SJCRH30 (cell line): ENCODE measurements at places on chromosomes 6 and 20. TPM values are rescaled to one million over a fixed set of nuclear protein-coding genes. Genes with fewer than 3 reads are reported as not detected.

GRCh38 chr6:132388291-132388690 lies 13.0 kb downstream of the MOXD1 start:
- H3K4me1 ChIP-seq = peaks cover 3% of the 10 kb centered on the region; the same call in 1 of the 2 replicates
- no peaks in the 10 kb centered on the region for H3K27me3 ChIP-seq
- H3K4me3 ChIP-seq = no peak overlapping the region

- no peak overlapping the region for H3K4me3 ChIP-seq
- no peaks in the 10 kb centered on the region for H3K27me3 ChIP-seq
- no peak overlapping the region for H3K27ac ChIP-seq
- DNase-seq = no peak
- H3K4me1 ChIP-seq = no peaks in the 10 kb centered on the region
These were observed 61.4 kb downstream of the SYTL3 start for GRCh38 chr6:158711264-158711663.

DNA sequence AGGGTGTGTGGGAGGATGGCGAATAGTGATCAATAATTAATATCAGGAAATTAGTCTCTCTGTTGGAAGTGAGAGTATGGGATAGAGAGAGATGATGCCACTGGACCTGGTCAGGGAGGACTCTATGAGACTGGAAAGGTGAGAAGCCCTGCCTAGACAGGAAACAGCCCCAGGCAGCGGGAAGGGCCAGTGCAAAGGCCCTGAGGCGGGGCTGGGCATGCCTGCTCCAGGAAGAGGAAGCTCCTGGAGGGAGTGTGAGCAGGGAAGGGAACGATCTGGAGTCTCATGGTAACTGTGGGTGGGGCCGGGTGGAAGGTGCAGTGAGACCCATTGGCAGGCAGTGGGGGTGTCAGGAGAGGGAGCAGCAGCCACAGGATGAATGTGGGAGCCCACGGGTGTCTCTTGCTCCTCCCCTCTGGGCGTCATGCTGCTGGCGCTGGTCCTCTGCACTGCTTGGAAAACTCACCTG lies 1.8 kb upstream of the CST3 start:
- H3K4me3 ChIP-seq = no peak overlapping the region
- no peaks in the 10 kb centered on the region for H3K36me3 ChIP-seq
- H3K4me1 ChIP-seq = no peaks in the 10 kb centered on the region; the same call in 1 of the 2 replicates
- no peak overlapping the region for H3K27ac ChIP-seq

- H3K27ac ChIP-seq = no peak overlapping the region
- peaks cover 17% of the 10 kb centered on the region for H3K4me1 ChIP-seq
- no peak for DNase-seq
- no peaks in the 10 kb centered on the region for H3K27me3 ChIP-seq
These were observed 70.5 kb upstream of the MYLIP start for GRCh38 chr6:16058201-16058928.

DNA sequence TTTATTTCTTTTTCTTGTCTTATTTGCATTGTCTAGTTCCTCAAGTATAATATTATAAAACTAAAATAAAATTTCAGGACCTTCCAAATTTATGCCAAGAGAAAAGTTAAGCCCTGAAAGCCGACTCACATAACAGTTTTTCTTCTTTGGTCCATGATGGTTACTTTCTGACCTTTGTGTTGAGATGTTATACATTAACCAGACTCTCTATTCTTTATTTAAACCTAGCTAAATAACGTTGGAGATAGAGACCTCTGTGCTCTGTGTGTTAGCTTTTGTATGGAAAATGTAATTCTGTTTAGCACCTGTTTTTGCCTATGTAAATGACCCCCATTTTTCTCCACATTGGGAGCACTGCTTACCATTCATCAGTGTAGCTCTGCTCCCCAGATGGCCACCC lies 352.4 kb downstream of the CD109 start:
- H3K4me3 ChIP-seq = no peak overlapping the region
- no peak for DNase-seq
- H3K27ac ChIP-seq = no peak overlapping the region
- no peaks in the 10 kb centered on the region for H3K36me3 ChIP-seq
- no peaks in the 10 kb centered on the region for H3K27me3 ChIP-seq

DNA sequence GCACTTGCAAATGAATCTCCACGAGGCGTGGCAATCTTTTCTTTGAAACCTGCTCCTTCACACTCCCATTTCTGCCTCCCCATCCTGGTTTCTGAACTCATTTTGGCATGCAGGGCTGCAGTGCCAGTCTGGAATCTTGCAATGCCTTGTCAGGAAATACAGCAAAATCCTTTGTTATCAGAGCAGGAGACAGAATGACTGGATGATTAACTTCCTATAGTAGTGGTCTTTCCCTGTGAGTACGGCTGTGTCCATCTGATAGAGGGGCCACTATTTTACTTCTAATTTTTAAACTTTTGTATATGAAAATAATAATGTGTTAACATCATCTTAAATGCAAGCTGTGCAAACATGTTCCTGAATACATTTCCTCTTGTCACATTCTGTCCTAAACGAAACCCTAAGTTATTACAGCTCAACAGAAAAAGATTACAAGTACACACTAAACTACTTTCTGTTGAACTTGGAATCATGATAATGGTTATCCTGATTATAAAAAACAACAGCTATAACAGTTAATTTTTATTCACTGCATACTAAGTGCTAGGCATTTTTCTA lies 140.2 kb downstream of the KIF13A start:
- no peaks in the 10 kb centered on the region for H3K36me3 ChIP-seq
- no peak for DNase-seq
- H3K4me3 ChIP-seq = no peak overlapping the region
- no peak overlapping the region for H3K27ac ChIP-seq
- no peaks in the 10 kb centered on the region for H3K27me3 ChIP-seq

- no peaks in the 10 kb centered on the region for H3K27me3 ChIP-seq
- no peaks in the 10 kb centered on the region for H3K36me3 ChIP-seq
- no peak overlapping the region for H3K27ac ChIP-seq
- no peaks in the 10 kb centered on the region for H3K4me1 ChIP-seq
- H3K4me3 ChIP-seq = no peak overlapping the region
These were observed 40.5 kb downstream of the PIM1 start for GRCh38 chr6:37210313-37210968.

- no peaks in the 10 kb centered on the region for H3K4me1 ChIP-seq
- no peaks in the 10 kb centered on the region for H3K27me3 ChIP-seq
- no peak overlapping the region for H3K27ac ChIP-seq
- no peak for DNase-seq
- H3K4me3 ChIP-seq = no peak overlapping the region
These were observed 151.1 kb downstream of the TRIM27 start for GRCh38 chr6:28772480-28773381.

DNA sequence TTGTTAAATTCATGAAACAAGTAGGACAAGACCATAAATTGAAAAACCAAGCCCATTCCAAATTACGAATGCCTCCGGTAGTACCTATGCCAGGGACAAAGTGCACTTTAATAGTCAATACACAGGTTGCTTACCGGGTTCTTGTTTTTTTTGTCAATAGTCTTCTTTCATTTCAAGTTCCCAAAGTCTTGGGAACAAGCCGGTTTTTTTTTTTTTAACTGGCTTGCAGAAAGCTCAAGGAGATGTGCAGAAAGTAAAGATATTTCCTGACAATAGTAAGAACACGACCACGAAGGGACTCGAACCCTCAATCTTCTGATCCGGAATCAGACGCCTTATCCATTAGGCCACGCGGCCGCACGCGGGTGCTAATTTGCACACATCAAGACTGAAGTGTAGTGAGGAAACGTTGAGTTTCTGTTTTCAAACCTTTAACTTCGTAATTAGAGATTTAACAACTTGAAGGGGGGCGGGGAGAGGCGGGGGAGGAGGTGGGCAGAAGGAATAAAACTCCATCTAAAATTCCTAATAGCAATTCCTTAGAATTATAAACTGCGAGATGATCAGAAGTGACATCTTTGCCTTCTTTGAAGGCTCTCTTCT lies 181.0 kb downstream of the TRIM27 start:
- H3K36me3 ChIP-seq = no peaks in the 10 kb centered on the region
- H3K4me1 ChIP-seq = no peaks in the 10 kb centered on the region

DNA sequence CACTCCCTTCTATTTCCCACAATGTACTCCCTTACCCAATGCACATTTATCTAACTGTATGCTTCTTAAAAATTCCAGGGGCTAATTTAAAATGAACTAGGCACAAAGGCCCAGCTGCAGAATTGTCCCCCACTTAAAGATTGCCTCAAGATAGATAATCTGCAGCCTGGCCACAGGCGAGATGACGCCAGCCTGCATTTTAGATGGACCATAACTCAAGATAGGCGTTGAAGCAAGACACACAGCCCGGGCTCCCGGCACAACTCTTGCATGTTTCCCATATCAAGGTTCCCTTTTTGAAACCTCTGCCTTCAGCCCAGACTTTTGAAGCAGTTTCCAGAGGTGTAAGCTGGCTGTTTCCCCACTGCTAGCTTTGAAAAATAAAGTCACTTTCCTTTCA lies 3.2 kb upstream of the REPS1 start:
- H3K4me1 ChIP-seq = no peaks in the 10 kb centered on the region
- no peaks in the 10 kb centered on the region for H3K27me3 ChIP-seq
- no peak overlapping the region for H3K27ac ChIP-seq
- H3K36me3 ChIP-seq = no peaks in the 10 kb centered on the region

DNA sequence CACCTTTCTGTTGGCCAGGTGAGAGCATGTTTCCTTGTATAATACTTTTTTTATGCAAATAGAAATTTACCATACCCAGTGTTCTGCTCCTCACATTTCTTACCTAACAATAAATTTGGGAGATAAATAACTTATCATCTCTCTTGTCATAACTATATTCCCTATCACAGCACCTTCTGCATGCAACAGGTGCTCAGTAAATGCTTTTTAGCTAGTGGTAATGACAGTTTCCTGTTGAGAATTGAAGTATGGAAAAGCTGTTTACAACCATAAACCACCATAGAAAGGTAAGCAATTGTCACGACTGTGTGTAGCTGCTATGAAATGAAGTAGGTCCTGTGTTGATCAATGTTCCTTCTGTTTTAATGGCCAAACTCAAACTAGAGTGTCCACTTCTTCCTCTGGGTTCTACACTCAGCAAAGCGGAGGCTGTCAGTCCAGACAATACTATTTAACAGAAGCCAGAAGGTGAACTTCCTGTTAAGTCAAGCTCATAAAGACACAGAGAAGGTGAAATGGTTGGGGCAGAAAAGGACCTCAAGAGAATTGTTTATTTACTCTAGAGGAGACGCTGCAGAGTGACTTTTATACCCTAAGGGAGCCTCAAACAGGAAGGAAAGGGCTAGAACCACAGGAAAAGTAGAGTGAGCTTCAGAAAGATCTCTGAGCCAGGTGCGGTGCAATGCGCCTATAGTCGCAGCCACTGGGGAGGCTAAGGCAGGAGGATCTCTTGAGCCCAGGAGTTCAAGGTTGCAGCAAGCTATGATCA lies 84.0 kb upstream of the SLC22A16 start:
- H3K4me1 ChIP-seq = no peaks in the 10 kb centered on the region
- no peaks in the 10 kb centered on the region for H3K27me3 ChIP-seq
- DNase-seq = no peak
- no peak overlapping the region for H3K27ac ChIP-seq
- H3K36me3 ChIP-seq = no peaks in the 10 kb centered on the region

DNA sequence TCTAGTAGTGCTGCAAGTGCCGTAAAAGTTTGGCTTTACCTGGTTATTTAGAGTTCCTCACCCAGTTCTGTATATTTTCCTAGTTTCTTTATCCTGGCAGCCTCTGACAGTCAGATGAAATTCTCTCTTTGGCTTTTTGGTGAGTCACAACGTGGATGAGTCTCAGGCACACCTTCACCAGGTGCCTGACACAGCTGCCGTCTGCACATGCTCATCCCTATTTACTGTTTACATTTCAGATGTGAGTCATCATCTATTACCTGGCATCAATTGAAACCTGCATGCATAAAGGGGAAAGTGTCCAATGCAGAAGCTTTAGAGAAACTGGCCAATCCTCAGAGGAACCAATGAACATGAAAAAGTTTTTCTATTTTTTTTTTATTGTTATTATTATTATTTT lies 33.3 kb upstream of the ADGRF4 start:
- H3K4me3 ChIP-seq = no peak overlapping the region
- DNase-seq = no peak
- no peak overlapping the region for H3K27ac ChIP-seq
- no peaks in the 10 kb centered on the region for H3K4me1 ChIP-seq

DNA sequence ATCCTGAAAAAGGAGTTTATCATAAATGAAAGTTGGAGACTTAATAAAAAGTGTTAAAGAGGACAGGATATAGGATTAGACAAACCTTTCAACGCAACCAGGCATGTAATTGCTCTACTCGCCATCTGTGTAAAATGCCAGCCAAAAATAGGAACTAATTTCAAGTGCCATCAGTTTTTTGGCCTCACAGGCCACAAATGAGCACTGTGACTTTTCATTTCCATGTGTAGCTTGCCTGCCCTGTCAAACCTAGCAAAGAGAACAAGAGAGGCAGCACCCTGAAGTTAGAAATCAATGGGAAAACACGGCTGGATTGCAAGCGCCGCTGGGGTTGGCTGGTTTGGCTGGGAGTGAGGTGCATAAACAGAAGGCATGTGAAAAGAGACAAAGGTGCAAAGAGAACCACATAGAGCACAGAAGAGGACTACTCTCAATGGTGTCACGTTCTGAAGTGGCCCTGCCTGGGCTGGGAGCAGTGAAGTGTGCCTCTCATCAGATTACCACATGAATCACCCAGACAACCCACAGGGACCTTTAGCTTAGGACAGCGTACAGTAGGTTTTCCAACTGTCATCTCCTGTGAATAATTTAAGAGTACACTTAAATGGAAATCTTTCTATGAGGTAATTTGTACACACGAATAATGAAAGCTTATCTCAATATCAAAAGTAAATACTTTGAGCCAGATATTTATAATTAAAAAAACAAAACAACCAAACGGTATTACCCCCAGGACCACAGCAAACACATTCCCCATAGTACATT lies 78.0 kb upstream of the NHSL1 start:
- no peaks in the 10 kb centered on the region for H3K36me3 ChIP-seq
- no peak for DNase-seq
- no peaks in the 10 kb centered on the region for H3K27me3 ChIP-seq
- H3K4me1 ChIP-seq = no peaks in the 10 kb centered on the region
- H3K27ac ChIP-seq = no peak overlapping the region

DNA sequence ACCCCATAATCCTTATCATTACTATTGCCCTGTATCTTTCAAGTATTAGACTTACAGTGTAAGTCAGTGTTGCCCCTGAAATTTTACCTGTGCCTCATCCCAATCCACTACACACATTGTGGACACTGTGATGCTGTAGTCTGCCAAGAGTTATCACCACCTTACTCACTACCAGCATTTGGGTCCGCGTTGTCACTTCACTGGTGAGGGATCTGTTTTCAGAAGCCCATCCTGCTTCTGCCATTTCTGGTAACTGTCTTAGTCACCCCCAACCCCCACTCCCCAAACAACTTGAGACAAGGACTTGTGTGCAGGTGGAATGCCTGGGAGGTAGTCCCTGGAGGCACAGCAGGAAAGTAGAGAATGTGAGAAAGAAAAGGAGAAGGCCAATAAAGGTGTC lies 6.0 kb upstream of the RAB44 start:
- no peaks in the 10 kb centered on the region for H3K27me3 ChIP-seq
- H3K4me3 ChIP-seq = no peak overlapping the region
- peaks cover 10% of the 10 kb centered on the region for H3K36me3 ChIP-seq
- H3K4me1 ChIP-seq = no peaks in the 10 kb centered on the region

- no peaks in the 10 kb centered on the region for H3K36me3 ChIP-seq
- H3K27ac ChIP-seq = no peak overlapping the region
- DNase-seq = no peak
- no peaks in the 10 kb centered on the region for H3K27me3 ChIP-seq
These were observed 652.3 kb downstream of the EPHA7 start for GRCh38 chr6:92767101-92767500.

The HCK gene
- not detected in 2 replicates for total RNA-seq

The BPI gene
- 0.06 TPM in 1 of 2 replicates, not detected in the other for total RNA-seq

The MCHR2 gene
- total RNA-seq = not detected in 2 replicates

The FOXO3 gene
- 35.0 and 35.7 TPM in 2 replicates for total RNA-seq

The FRK gene
- 1.4 and 2.0 TPM in 2 replicates for total RNA-seq

The HIVEP2 gene
- total RNA-seq = 8.2 and 11.6 TPM in 2 replicates

The SLC24A3 gene
- total RNA-seq = 0.34 and 0.38 TPM in 2 replicates

The DNAH8 gene
- total RNA-seq = under 0.01 and 0.03 TPM in 2 replicates
